Spleen (tissue), 13 donors: ENCODE measurements at places on chromosomes 2 and 18. TPM values are rescaled to one million over a fixed set of nuclear protein-coding genes. Genes with fewer than 3 reads are reported as not detected.
A peak's percentile ranks its signal among the peaks of the same experiment; 100 is the strongest.

GRCh38 chr2:102657770-102658169, 38.4 kb downstream of the SLC9A2 start:
- no peak for DNase-seq

GRCh38 chr2:220704081-220704480, 868.0 kb downstream of the EPHA4 start:
- no peak for DNase-seq

GRCh38 chr2:187129868-187130267, 280.9 kb upstream of the ZSWIM2 start:
- no peak for DNase-seq

DNA sequence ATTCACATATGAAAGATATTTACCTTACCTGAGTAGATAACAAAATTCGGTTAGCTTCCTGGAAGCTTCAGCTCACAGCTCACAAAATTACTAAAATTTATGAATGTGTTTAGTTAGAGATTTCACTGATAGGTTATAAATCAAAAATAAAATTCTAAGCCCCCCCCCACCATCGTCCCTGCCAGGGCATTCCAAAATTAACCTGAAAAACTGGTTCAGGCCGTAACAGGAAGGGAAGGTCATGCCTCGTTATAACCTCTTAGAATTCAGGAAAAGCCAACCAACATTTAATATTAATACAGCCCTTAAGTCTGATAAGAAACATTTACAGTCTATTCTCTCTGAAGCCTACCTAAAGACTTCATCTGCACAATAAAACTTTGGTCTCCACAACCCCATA, 48.9 kb downstream of the COX7A2L start:
- DNase-seq, result no peak

DNA sequence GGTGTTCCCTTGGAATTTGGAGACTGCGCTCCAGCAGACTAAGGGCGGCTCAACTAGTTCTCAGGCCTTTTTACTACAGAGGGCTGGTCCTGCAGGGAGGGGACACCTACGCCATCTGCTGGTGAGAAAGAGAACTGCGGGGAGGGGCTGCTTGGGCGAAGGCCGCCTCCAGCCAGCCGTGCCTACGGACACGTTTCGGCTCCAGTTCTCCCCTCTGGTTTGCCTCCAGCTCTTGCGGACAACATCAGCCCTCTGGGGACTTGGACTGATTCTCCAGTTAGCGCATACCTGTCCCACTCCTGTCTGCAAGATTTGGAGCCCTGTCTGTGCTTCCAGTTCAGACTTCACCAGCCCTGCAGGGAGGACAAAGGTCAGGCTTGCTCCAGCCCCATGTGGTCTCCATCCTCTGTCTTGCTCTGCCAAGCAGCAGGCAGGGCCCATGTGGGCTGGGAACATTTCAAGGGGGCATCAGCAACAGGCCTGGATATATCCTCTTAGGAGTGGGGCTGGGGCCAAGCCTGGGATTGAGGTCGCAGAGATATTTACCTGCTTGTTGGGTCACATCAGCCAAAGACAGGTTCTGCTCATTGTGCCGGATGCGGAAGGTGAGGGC, 10.3 kb downstream of the PTPRN start:
- peak; percentile 95 for DNase-seq

- no peak for DNase-seq
These were observed 265.1 kb downstream of the NEDD4L start for GRCh38 chr18:58309099-58309498.

- DNase-seq, result peak; percentile 70
These were observed 9.5 kb downstream of the AQP12A start for GRCh38 chr2:240701091-240701735.

EFHD1 gene
- polyA plus RNA-seq, result 13.6 TPM

OR6B2 gene
- polyA plus RNA-seq, result not detected

GKN1 gene
- not detected for polyA plus RNA-seq
